NCI-H146 (cell line): ENCODE measurements at places on chromosomes 7 and 10.

DNA sequence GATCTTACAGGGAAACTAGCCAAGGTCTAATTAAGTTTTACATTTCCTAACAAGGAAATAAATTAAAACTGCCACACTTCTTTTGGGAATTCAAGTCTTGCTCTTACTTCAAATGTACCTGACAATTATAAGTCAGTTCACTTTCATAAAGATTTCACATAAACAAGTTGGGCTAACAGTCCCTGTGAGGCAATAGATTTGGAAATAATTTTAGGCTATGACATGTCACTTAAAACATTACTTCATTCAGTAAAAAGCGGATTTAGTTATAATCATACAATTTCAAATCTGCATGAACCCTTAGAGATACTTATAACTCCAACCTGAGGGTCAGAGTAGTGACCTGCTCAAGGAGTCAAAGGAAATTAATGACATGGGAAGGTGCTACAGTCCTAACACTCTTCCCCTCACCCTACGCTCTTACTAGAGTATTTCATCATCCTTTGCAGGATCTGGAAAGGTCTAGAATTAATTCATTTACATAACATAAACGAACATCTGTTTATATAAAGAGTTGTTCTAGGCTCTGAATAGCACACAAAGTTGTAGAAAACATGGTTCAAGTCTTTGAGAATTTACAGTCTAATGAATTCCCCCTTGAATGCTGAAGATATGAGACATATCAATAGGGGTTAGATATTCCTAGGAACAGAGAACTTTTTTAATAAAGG, 32.3 kb upstream of the DNAJB12 start:
- no peak for DNase-seq

DNA sequence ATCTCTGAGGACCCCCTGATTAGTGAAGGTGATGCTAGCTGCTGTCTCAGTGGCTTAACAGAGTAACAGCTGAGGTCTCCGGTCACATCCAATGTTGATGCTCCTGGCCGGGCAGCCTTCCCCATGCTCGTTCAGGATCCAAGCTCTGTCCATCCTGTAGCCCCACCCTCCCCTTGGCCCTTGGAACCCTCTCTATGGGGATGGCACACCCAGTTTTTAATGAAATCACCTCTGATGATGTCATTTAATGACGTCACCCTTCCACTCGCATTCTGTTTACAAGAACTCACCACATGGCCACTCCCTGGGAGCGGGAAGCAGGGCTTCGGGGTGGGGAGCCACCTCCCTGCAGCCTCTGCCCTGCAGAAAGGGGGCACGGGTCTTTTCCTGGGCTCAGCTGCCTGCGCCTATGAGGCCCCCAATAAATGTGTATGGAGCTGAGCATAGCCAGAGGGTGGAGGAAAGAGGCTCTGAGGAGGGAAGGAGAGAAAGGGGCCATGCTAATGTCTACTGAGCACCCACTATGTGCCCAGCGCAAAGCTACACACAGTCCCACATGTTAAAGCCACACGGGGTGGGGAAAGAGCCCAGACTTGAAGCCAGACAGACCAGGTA, 95.5 kb downstream of the OAT start:
- DNase-seq: no peak

- no peak for DNase-seq
These were observed 73.1 kb upstream of the HPS1 start for GRCh38 chr10:98519841-98520240.

- DNase-seq: no peak
These were observed 391.7 kb upstream of the KLF6 start for GRCh38 chr10:4176500-4177281.

- peak; percentile 35 for DNase-seq
These were observed 67.2 kb upstream of the LRGUK start for GRCh38 chr7:134059921-134060320.

GRCh38 chr7:97971990-97972943, 17.7 kb downstream of the OCM2 start:
- DNase-seq: peak; percentile 87

GRCh38 chr10:121926671-121927317, 1.0 kb downstream of the ATE1 start:
- DNase-seq: no peak

- peak; percentile 30 for DNase-seq
These were observed 110.7 kb downstream of the RALA start for GRCh38 chr7:39733881-39734632.

DNA sequence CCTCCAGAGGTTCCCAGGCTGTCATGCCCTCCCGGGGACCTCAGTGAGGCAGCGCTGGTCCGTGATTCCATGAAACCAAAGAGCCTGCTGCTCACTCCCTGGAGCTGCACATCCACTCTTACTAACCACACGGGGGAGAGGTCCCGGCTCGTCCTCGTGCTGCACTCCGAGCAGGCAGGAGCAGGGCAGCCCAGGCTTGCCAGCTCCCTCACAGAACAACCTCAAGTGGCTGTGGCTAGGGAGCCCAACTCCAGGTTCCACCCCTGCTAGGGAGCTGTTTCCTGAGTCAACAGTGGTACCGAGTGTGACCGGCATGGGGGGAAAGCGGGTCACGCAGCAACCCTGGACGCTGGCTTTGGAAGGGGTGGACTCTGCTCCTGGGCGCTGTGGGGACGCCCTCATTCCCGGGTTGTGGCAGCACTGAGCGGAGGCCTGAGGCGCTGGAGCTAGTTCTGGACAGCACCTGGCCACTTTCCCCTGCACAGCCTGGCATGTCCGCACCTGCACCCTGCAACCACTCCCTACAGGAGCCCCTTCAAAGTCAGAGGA, 27.9 kb upstream of the PPP2R2D start:
- DNase-seq: no peak

DNA sequence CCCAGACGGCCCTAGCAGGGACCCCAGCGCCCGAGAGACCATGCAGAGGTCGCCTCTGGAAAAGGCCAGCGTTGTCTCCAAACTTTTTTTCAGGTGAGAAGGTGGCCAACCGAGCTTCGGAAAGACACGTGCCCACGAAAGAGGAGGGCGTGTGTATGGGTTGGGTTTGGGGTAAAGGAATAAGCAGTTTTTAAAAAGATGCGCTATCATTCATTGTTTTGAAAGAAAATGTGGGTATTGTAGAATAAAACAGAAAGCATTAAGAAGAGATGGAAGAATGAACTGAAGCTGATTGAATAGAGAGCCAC, 184 bp downstream of the CFTR start:
- DNase-seq: no peak

- DNase-seq: no peak
These were observed 3.4 kb upstream of the MUC12 start for GRCh38 chr7:100965723-100966541.

GRCh38 chr7:35316549-35316948, 62.6 kb upstream of the TBX20 start:
- no peak for DNase-seq

GRCh38 chr10:78217336-78217735, 183.7 kb downstream of the RPS24 start:
- peak; percentile 76 for DNase-seq

GRCh38 chr7:28732071-28732869, 225.9 kb downstream of the TRIL start:
- DNase-seq: peak; percentile 26

- peak; percentile 34 for DNase-seq
These were observed 49.5 kb upstream of the HDAC9 start for GRCh38 chr7:18445916-18446520.

GRCh38 chr10:54372179-54372578, 428.9 kb downstream of the PCDH15 start:
- no peak for DNase-seq

DNA sequence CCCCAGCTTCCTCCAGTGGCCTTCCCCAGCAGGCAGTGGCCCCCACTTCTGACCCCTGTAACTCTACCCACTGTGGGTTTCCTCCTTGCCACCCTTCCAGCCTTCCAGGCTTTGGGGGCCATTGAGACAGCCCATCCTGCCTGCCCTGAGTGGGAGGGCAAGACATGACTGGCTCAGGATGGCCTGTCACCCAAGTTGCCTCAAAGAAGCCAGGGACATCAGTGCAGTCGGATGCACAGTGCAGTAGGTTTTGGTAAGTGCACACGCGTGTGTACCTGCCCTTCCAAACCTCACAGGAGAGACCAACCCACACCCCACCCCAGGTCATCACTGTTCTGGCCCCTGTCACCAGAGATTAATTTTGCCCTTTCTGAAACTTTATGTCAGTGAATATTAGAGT, 22.7 kb downstream of the ZMIZ2 start:
- DNase-seq: no peak

GRCh38 chr10:10846504-10846900, 171.2 kb upstream of the CELF2 start:
- no peak for DNase-seq

DNA sequence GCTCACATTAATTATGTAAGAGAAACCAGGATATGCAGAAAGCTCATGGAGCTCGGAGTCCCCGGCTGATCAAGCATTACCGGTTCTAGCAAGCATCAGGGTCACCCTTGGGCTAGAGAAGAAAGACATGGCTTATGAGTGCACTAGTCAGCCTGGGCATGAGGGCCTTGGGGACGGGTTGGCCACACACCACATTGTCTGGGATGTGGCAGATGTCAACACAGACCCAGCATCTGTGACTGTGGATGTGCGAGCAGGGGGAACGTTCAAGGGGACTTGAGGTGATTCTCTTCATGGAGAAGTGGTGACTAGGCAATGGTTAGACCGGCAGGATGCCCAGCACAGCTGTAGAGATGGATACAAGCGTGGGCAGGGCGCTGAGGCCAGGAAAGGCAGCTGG, 13.7 kb downstream of the ZMIZ2 start:
- DNase-seq: no peak
